IMR-90 (cell line): ENCODE measurements at places on chromosomes 13 and 19. TPM values are rescaled to one million over a fixed set of nuclear protein-coding genes. Genes with fewer than 3 reads are reported as not detected.

DNA sequence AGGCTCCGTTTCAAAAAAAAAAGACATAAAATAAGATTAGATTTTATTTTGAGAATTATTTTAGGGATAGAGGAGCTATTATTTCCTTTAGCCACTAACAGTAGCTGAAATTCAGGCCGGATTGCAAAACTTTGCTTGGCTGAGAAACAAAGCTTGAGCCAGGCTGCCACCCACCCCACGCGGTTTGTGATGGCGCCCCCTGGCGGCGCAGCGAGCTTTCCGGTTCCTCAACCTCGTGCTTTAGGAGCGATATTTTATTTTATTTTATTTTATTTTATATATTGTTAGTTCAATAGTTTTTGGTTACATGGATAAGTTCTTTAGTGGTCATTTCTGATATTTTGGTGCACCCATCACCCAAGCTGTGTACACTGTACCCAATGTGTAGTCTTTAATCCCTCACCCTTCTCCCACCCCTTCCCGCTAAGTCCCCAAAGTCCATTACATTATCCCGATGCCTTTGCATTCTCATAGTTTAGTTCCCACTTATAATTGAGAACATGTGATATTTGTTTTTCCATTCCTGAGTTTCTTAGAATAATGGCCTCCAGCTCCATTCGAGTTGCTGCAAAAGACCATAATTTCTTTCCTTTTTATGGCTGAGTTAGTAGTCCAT is 19.8 kb upstream of the CEACAM4 start:
- no peak for DNase-seq

GRCh38 chr13:55439450-55439849 is 1701.3 kb upstream of the PRR20A start:
- no peak for DNase-seq

DNA sequence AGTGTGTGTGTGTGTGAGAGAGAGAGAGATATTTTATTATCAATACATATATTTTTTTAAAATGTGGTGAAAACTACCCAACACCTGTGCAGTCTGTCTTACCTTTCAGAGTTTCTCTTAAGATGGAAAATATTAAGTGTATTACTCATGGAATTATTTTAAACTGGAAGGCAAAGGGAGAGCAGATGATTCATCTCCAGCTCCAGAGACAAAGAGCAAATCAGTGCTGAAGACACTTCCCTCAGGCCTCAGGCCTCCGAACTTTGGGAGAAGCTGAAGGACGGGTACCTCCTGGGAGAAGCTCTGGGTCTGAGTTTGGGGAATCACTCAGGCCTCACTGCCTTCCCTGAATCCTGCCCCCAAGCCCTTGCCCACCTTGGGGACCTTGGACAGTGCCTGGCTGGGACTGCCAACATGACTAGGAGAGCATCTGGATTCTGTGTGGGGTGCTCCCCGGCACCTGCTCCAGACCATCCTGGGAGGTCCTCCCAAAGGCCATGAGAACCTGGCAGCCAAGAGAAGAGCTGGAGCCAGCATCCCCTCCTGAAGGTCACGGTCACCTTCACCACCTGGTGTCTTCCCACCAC is 170.4 kb upstream of the UBL3 start:
- peak; percentile 57 for DNase-seq

GRCh38 chr13:85170372-85170771 is 628.8 kb downstream of the SLITRK6 start:
- DNase-seq: no peak

DNA sequence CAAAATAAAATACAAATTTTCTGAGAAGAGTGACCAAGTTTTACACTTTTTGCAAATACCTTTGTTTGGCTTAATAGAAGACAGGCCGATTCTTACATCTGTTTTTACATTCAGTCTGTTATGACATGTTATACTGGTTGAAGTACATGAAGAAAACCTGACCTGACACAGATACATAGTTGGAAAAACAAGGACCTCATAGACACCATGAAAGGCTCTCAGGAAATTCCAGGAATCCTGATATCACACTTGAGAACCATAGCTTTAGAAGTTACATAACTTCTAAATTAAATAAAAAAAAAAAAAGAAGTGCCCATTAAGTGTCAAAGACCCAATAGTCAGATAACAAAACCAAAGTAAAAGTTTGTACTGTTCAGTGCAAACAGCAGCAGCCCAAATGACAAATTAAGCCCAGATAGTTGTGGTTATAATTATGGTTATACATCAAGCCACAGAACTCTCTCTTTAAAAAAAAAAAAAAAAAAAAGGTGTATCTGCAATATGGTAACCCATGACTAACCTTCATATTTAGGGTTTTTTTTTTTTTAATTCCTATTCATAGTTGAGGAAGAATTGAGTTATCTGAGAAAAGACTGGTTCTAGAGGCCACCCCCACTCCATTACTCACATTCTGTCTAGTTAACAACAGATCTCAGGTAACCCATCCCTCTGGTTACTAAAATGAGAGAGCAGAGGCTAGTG is 19.8 kb downstream of the RBM26 start:
- no peak for DNase-seq

DNA sequence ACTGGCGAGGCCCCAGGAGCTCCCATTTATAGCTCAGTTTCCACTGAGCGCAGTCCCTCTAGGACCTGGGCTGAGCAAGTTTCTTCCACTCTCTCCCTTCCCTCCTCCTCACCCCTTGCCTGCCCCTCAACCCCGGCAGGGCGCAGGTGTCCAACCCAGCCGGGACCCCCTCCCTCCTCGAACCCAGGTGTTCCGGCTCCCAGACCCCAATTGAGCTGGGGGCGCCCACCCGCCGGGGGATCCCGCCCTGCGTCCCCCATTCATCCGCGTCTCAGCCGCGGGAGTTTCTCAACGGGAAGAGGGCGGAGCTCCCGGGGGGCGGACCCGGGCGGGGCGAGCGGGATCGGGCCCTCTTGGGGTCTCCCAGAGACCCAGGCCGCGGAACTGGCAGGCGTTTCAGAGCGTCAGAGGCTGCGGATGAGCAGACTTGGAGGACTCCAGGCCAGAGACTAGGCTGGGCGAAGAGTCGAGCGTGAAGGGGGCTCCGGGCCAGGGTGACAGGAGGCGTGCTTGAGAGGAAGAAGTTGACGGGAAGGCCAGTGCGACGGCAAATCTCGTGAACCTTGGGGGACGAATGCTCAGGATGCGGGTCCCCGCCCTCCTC is at the start of gene KIRREL2:
Gene KIRREL2, plus strand, starts transcription at position 366 of the 604 bp plus-strand sequence. Its CDS starts 209 bp downstream, at position 575.
- DNase-seq: no peak

- no peak for DNase-seq
Measured at GRCh38 chr13:109427148-109427547, 359.2 kb downstream of the IRS2 start.

- DNase-seq: peak; percentile 91
Measured at GRCh38 chr19:44770550-44771257, 7.0 kb upstream of the CBLC start.

GRCh38 chr19:35115177-35115951 is at the start of gene FXYD3:
TSS of gene FXYD3 (plus strand) at chr19:35115823. CDS start at chr19:35119377, 3,554 bp downstream.
- DNase-seq: no peak

- no peak for DNase-seq
Measured at GRCh38 chr19:2617393-2618165, 84.9 kb downstream of the GNG7 start.

- DNase-seq: no peak
Measured at GRCh38 chr13:39524795-39525194, 78.2 kb downstream of the LHFPL6 start.

- no peak for DNase-seq
Measured at GRCh38 chr19:13783565-13784500, 9.6 kb downstream of the C19orf53 start.

DNA sequence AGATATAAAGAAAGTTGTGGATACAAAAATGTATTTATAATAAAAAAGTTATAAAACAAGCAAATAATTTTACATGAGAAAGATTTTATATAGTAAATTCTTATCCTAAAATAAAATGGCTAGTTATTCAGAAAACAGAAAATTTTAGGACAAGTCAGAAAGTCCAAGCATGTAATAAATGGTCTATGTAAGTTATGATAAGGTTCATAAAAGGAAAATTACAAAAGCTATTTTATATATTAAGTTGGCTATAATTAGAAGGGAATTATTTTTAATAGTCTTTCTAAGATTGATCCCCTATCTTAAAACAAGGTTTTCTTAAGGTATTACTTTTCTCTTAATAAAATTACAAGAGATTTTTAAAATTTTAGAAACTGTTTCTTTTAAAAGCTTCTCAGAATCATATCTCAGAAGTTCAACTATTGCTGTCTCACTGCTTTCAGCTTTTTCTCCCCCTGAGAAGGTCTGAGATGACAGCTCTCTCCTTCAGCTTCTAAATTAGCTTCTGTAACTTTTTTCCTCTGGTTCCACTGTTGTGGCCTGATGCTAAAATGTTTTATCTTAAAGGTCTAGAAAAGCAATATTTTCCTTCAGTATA is 8.7 kb downstream of the CCDC169 start:
- no peak for DNase-seq

DNA sequence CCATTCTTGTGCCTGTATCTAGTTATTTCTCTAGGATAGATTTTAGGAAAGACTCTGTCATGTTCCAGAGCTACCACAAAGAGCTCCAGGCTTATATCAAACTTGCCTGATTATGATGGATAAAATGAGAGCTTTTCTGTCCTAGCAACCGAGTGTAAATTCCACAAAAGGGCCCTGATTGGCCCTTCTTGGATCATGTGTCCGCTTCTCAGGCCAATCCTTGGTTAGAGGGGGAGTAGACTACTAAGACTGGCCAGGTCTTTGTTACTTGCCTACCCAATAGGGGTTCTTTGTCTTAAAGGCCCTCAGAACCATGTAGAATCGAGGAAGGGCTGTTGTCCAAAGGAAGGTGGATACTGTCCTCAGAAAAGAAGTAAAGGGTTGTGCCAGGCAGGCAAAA is 2.4 kb downstream of the DHX34 start:
- DNase-seq: peak; percentile 27

- DNase-seq: no peak
Measured at GRCh38 chr19:48950159-48950558, 4.5 kb upstream of the BAX start.

DNA sequence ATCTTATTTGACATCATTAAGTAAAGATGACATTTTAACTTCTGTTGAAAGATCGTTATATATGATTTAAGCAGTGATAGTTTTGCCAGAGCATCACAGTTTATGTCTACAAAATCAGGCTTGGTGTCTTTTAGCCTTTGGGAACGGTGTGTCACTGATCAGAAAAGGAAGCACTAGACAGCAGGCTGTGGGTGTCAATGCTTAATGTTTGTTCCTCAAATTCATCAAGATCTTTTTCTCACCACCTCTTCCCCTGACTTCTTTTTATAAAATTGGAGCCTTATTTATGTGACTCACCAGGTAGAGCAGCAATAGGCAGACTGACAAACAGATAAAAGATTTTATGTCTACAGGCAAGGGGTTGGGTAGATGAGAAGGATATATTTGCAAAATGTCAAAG is 1558.5 kb downstream of the EFNB2 start:
- DNase-seq: no peak

DNA sequence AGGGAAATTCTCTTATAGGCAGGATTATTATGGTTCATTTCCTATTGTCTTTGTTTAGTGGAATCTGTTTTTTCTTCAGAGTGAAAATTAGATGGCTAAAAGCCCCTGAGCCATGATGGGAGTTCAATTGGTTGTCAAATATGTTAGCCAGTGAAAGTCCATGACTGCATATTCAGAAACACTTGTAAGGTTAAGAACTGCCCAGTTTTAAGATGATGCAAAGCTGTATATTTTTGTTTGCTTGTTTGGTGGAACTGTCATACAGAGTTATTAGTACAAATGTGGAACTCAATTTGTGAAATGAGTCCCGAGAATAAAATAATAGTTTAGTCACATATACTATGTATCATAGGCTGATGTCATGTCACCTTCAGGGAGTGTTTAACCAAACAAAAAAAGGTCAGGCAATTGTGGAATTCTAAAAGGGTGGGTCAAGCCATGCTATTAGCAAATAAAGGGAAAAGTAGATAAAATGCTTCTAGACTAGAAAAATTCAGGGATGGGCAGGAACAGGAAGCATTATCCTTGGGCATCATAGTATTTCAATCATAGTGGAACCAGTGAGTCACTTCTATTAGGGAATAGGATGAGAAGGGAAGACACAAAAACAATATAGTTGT is 248.3 kb upstream of the SLITRK1 start:
- DNase-seq: no peak

DNA sequence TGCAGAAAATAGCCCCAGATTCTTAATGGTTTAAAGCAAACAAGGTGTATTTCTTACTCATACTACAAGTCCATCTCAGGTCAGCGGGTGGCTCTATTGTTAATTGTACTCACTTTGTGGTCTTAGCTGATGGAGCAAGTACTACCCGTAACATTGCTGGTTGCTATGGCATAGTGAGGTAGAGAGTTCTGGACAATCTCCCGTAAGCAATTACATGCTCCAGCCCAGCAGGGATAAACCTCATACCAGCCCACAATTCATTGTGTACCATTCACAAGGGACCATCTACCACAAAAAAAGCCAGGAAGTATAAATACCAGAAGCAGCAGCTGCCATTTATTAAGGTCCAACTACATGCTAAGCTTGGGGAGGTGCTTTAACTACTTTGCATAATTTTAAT is 167.1 kb downstream of the PCDH9 start:
- DNase-seq: no peak

DNA sequence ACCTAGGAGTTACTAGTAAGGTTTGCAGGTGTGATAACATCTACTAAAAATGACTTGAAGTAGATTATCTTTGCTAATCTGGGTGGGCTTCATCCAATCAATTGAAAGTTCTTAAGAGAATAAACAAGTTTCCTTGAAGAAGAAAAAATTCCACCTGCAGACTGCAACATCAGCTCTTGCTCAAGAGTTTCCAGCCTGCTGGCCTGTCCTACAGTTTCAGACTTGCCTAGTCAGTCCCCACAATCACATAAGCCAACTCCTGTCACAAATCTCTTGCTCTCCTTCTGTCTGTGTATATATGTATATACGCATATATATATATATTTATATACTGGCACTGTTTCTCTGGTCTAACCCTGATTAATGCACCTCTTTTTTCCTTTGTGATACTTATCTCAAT is 67.3 kb upstream of the ITM2B start:
- DNase-seq: no peak

GRCh38 chr19:58033741-58034476 is at the start of gene ZSCAN1:
TSS of gene ZSCAN1 (plus strand) at chr19:58034025. CDS start at chr19:58037837, 3,812 bp downstream.
- peak; percentile 41 for DNase-seq

MAP2K2 gene
- 151 and 196 TPM in 2 replicates for polyA plus RNA-seq

LHB gene
- polyA plus RNA-seq: not detected in 2 replicates

SLC8A2 gene
- 0.05 and 0.10 TPM in 2 replicates for polyA plus RNA-seq

TMEM38A gene
- 1.3 and 2.2 TPM in 2 replicates for polyA plus RNA-seq

C19orf85 gene
- not detected in 2 replicates for polyA plus RNA-seq

DLL3 gene
- 1.3 and 1.9 TPM in 2 replicates for polyA plus RNA-seq

ISOC2 gene
- polyA plus RNA-seq: 82.1 and 119 TPM in 2 replicates

HPN gene
- polyA plus RNA-seq: not detected in 2 replicates
